ENCODE measurements at places on chromosomes 5 and 9.

DNA sequence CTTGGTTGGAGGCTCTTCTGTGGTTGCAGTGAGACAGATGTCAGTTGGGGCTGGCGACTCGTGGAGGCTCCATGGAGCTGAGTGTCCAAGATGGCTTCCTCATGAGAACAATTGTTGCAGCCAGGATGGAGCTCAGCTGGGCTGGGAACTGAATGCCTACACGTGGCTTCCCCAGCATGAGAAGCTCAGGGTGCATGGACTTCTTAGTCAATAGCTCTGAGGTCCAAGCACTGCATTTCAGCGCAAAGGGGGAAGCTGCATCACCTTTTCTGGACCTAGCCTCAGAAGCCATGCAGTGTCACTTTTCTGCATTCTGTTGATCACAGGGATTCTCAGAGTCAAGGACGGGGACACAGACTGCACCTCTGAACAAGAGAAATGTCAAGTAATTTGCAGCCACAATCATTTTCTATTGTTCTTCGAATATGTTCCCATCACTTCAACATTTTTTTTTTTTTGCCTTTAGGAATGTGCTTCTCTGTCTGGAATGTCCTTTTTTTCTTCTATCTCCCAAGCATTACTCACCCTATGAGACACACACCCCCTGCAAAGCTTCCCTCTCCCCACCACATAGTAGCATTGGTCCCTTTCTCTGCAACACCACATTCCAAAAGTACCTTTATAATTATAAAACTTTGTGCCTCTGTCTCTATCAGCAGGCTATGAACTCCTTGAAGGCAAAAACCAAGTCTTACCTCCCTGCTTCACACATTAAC lies 57.5 kb upstream of the STK32A start:
- no peak for DNase-seq

GRCh38 chr9:86909388-86909787 lies 37.9 kb downstream of the GAS1 start:
- no peak for DNase-seq

DNA sequence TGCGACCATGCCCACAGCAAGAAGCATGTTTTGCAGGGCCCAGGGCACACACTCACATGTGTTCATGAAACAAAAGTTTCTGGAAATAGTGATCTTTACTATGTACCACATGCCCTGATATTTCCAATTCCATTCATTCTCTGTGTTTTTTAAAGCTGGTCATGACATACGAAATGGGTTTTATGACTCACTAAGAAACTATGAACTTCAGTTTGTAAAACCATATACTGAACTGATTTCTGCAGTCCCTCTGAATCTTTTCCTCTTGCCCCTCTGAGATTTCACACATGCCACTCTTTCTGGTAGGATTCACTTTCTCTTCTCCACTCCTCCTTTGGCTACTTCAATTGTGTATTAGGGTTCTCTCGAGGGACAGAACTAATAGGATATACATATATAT lies 416.1 kb upstream of the TRPC7 start:
- no peak for DNase-seq

GRCh38 chr9:107176436-107177151 lies 106.5 kb upstream of the RAD23B start:
- no peak for DNase-seq

GRCh38 chr5:18752317-18752716 lies 1118.1 kb downstream of the TAF11L14 start:
- no peak for DNase-seq

DNA sequence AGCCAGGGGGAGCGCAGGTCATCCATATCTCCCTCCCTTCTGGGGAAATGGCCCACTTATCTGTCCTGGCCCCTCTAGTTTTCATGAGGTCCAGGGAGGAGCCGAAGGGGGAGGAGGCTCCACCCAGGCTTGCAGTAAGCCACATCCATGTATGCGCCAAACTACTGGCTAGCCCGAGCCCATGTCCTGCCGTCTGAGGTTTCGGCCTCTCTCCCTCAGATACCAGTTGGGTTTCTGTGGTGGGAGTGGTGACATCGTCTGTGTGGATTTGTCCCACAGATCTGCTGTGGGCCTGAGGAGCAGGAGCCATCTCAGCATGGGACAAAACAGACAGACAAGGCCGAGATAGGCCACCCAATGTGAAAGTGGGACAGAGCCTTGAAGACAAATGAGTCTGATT lies 78.3 kb upstream of the ORM1 start:
- DNase-seq: no peak

DNA sequence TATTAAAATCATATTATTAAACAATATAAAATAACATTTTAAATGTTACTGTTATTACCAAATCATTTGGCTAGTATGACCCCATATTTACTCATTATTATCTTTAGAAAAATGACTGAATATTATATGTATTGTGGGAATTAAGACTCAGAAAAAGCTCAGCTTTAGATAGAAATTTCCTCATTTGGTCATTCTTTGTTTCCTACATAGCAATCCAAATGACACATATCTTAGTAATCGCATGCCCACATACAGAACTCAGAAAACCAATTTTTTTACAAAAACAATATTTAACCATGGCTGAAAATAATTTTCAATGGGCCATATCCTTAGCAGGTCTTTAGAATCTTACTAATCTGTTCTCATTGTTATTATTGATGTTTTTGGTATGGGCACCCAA lies 53.8 kb upstream of the TSLP start:
- no peak for DNase-seq

DNA sequence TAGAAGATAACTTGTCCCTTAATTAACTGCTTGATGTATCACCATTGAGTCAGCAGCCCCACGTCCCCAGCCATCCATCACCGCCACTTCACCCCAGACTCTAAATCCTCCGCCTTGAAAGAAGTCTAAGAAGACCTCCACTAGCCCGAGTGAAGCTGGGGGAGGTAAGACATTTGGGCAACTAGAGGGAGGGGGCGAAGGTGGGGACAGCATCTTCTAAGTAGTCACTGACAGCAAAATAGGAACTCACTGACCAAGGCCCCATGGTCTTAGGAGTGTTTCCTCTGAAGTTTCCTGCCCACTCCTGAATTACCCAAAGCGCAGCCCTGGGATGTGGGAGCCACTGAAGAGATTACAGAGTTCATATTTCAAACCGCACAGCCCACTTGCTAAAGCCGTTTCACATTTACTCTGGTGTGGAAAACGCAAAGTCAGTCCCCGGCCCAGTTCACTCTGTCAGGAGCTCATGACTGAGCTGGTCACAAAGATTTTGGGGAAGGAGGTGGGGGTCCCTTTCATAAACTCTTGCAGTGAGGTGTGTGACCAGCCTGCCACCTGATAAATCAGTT lies 107.4 kb downstream of the LHFPL2 start:
- DNase-seq: no peak

- DNase-seq: no peak
These were observed 10.7 kb downstream of the CAMK2A start for GRCh38 chr5:150278916-150279315.

DNA sequence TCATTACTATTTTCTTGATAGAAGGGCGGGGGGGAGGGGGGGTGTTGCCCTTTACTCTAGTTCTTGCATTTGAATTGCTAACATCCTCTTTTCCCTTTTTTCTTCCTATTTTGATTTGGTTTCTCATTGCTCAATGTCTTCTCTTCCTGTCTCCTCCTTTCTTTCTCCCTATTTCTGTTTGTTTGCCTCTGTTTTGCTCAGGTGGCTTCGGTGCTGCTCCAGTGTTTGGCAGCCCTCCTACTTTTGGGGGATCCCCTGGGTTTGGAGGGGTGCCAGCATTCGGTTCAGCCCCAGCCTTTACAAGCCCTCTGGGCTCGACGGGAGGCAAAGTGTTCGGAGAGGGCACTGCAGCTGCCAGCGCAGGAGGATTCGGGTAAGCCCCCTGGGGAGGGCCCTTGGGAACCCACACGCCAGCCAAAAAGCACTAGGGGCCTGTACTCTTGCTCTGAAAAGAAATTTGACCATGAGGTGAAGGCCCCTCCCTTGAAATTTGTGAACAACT lies 48.3 kb downstream of the FAM78A start:
- peak; percentile 77 for DNase-seq

GRCh38 chr9:16139774-16140173 lies 586.9 kb downstream of the CCDC171 start:
- DNase-seq: no peak

DNA sequence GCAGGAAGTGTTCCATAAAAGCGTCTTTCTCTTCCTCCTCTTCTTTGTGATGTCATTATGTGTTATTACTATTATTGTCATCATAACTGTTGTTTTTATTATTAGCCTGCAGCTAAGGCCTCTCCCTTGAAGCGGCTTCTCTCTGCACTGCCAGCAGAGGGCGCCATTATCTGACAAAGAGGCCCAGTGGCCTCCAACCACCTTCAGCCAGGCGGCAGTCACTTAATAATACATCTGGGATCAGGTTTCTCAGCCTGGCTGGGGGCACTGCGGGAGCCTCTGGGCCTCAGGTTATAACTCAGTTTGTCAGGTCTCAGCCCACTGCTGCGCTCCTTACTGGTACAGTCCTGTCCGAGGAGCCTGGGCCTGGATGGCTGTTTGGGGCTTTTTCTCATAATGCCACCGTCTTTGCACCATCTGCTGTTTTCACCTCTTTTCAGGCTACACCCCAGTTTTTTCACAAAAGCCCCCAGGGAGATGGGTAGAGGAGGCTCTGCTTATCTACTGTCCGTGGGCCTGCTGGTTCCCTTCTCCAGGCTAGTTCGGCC lies 281.9 kb downstream of the NSG2 start:
- peak; percentile 78 for DNase-seq

- DNase-seq: no peak
These were observed 74.8 kb downstream of the NLN start for GRCh38 chr5:65796751-65797316.

- peak; percentile 24 for DNase-seq
These were observed 506 bp downstream of the ADAMTS19 start for GRCh38 chr5:129460672-129460935.
